ENCODE measurements at places on chromosomes 11 and 22. TPM values are rescaled to one million over a fixed set of nuclear protein-coding genes. Genes with fewer than 3 reads are reported as not detected.

PAMR1 gene
- total RNA-seq: 2.6 TPM

C1QTNF5 gene
- total RNA-seq: 22.9 TPM

PKDREJ gene
- not detected for total RNA-seq

CCDC116 gene
- 0.12 TPM for total RNA-seq

IL10RA gene
- 9.2 TPM for total RNA-seq

CRYAB gene
- total RNA-seq: 19.3 TPM

OR8A1 gene
- total RNA-seq: not detected

OR5T1 gene
- total RNA-seq: not detected

MEI1 gene
- total RNA-seq: 0.31 TPM

TSSK2 gene
- total RNA-seq: 0.08 TPM

MUC5AC gene
- not detected for total RNA-seq

E2F8 gene
- total RNA-seq: 0.44 TPM

APOBEC3F gene
- 2.0 TPM for total RNA-seq

MIAT gene
- 0.64 TPM for total RNA-seq

TMPRSS5 gene
- 0.28 TPM for total RNA-seq

PTPRCAP gene
- total RNA-seq: 0.93 TPM

FAM180B gene
- not detected for total RNA-seq

WT1 gene
- not detected for total RNA-seq

LRRN4CL gene
- 0.32 TPM for total RNA-seq

VWA5A gene
- total RNA-seq: 16.5 TPM

HTR3B gene
- total RNA-seq: not detected

PDGFD gene
- total RNA-seq: 52.1 TPM

BIK gene
- total RNA-seq: 8.4 TPM

FAM118B gene
- total RNA-seq: 4.1 TPM

Data from pancreas (tissue), 10 donors.